Stimulated activated CD8-positive, alpha-beta memory T cell treated with anti-CD3 and anti-CD28 coated beads, Interleukin-4, amount 100 ng/mL, for 1 hour (primary cell): ENCODE measurements at places on chromosomes 6 and 20.

- no peak for DNase-seq
These were observed 2.1 kb upstream of the ERGIC3 start for GRCh38 chr20:35539756-35540212.

GRCh38 chr6:135474362-135474761, 23.2 kb downstream of the AHI1 start:
- DNase-seq = no peak

GRCh38 chr20:35515949-35516645, 13.4 kb downstream of the C20orf173 start:
- DNase-seq = no peak

- no peak for DNase-seq
These were observed 191.8 kb upstream of the MAN1A1 start for GRCh38 chr6:119541132-119541905.

GRCh38 chr20:63612276-63612931, 14.5 kb downstream of the GMEB2 start:
- DNase-seq = no peak

DNA sequence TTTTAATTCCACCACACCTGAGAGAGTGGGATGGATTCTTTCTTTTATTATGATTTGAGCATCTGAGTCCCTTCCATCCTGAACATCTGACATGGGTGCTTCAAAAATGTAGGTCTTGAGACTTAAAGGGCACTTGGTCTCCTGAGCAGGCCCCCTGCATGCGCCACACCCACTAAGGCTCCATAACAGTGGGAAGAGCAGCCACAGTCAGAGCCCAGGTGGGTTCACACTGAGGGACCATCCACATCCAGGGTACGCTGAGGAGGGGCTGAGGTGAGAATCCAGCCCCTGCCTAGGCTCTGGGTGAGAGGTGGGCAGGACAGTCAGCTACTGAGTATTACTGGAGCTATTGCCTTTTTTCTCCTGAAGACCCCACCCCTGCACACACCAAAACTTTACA, 42.7 kb downstream of the HLA-A start:
- no peak for DNase-seq

DNA sequence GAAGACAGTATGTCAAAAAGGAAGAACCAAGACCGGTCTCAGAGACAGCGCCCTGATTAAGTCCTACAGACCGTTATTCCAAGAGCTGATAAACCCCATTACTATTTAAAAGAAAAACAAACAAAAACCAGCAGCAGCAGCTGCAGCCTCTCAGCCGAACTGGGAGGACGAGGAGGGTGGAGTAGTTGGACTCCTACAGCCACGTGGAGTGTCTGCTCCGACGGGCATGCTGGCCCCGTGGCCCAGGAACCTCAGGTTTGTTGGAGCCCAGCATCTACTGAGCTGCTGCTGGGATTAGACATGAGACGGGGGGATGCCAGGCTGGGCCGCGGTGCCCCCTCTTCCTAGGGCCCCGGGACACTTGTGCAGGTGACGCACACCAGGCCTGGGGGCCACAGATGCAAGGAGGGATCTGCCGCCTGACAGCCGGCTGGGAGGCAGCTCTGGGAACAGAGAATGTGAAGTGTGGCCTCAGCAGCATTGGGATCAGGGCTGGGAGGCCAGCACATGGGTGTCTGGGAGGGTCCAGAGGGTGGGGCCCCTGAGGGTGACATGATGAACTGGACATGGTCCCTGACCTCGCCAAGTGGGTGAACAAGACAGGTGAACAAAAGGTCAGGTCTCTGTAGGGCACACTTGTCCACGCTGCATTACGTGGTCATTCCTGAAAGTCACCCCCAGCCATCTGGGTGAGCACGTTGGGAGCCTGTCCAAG, 2.9 kb upstream of the ZBTB46 start:
- no peak for DNase-seq

- DNase-seq = no peak
These were observed 18.0 kb upstream of the BHLHE23 start for GRCh38 chr20:63024573-63025392.

GRCh38 chr6:1940381-1940780, 305.0 kb downstream of the GMDS start:
- no peak for DNase-seq

GRCh38 chr20:11573507-11573906, 344.2 kb upstream of the BTBD3 start:
- no peak for DNase-seq

GRCh38 chr20:35269055-35269781, 8.7 kb downstream of the MMP24OS start:
- no peak for DNase-seq

GRCh38 chr20:3557237-3557785, 86.5 kb downstream of the ATRN start:
- DNase-seq = no peak

DNA sequence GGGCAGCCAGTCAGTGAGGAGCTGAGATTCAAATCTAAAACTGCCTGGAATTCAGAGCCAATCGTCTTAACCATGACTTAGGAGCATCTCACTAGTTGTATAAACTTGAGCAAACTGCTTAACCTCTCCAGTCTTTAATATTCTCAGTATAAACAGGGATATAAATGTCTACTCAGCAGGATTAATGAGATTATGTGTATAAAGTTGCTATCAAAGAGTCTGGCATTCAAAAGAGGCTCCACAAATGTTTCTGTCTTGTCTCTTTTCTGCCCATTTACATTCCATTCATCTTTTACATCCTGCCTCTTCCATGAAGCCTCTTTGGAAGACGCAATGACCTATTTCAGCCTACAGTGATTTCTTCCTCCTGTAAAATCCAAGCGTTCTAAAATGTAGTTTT, 66.9 kb downstream of the BLOC1S5 start:
- no peak for DNase-seq

- DNase-seq = no peak
These were observed 36.1 kb downstream of the CTNNBL1 start for GRCh38 chr20:37729909-37730308.
